Esophagus squamous epithelium (tissue), 5 donors: ENCODE measurements at places on chromosomes 2 and 18.
A peak's percentile ranks its signal among the peaks of the same experiment; 100 is the strongest.

GRCh38 chr18:7945882-7946281 lies 378.8 kb downstream of the PTPRM start:
- H3K27me3 ChIP-seq = no peaks in the 10 kb centered on the region
- no peaks in the 10 kb centered on the region for H3K4me1 ChIP-seq
- H3K27ac ChIP-seq = no peak overlapping the region
- no peak overlapping the region for H3K4me3 ChIP-seq
- no peaks in the 10 kb centered on the region for H3K36me3 ChIP-seq

DNA sequence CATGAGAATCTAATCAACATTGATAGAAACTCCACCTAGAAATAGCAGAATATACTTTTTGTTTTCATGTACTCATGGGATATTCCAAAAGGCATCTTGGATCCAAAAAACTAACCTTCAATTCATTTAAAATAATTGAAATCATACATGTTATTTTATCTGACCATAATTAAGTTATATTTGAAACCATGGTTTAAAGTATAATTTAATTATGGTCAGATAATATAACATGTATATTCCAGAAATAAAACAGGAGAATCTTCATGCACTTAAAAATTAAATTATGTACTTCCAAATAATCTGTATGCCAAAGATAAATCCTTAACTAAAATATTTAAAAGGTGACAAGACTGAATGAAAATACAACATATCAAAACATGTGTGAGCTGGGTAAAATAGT lies 651.3 kb upstream of the LINC00305 start:
- no peaks in the 10 kb centered on the region for H3K4me1 ChIP-seq
- H3K4me3 ChIP-seq = no peak overlapping the region
- DNase-seq = no peak
- no peaks in the 10 kb centered on the region for H3K27me3 ChIP-seq
- H3K27ac ChIP-seq = no peak overlapping the region

GRCh38 chr2:5706717-5707455 lies 14.7 kb downstream of the SOX11 start:
- H3K4me1 ChIP-seq = no peaks in the 10 kb centered on the region
- H3K36me3 ChIP-seq = no peaks in the 10 kb centered on the region
- H3K27me3 ChIP-seq = peaks cover 35% of the 10 kb centered on the region
- no peak overlapping the region for H3K27ac ChIP-seq
- DNase-seq = no peak
- no peak overlapping the region for H3K4me3 ChIP-seq

GRCh38 chr2:88059979-88060906 lies 4.7 kb upstream of the KRCC1 start:
- H3K27me3 ChIP-seq = no peaks in the 10 kb centered on the region
- H3K4me1 ChIP-seq = peaks cover 7% of the 10 kb centered on the region
- DNase-seq = no peak
- no peaks in the 10 kb centered on the region for H3K36me3 ChIP-seq
- H3K4me3 ChIP-seq = no peak overlapping the region

DNA sequence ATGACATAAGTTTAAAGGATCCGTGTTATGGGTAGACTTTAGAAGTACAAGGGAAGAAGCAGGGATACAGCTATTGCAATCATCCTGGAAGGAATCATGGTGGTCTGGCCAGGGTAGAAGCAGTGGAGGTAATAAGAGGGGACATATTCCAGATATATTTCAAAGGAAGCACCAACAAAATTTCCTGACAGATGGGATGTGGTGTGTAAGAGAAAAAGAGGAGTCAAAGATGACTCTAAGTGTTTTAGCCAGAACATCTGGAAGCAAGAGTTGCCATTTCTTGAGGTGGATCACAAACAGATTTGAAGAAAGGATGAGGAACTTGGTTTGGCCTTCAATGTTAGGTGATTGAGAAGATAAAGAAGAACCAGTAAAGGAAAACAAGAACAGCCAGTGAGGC lies 133.1 kb upstream of the CTAGE1 start:
- H3K27ac ChIP-seq = no peak overlapping the region
- no peaks in the 10 kb centered on the region for H3K27me3 ChIP-seq
- no peaks in the 10 kb centered on the region for H3K4me1 ChIP-seq
- no peak for DNase-seq
- no peak overlapping the region for H3K4me3 ChIP-seq

DNA sequence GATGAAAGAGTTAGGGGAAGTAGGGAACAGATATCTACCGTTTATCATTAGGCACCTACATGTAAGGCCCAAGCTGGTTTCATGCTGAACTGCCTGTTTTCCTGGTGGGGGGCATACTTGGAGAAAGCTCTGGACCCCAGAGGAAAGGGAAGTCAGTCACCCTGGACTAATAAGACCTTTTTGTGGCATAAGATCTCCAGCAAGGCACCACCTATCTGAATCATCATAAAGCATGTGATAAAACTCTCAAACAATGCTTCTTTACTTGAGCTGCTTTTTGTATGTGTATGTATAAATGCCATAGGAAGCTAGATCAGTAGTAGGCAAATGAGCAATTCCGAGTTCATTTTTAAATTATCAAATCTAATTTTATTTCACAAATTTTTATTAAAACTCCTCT lies 104.8 kb downstream of the TANC1 start:
- H3K4me1 ChIP-seq = peaks cover 90% of the 10 kb centered on the region
- no peak overlapping the region for H3K4me3 ChIP-seq
- H3K36me3 ChIP-seq = no peaks in the 10 kb centered on the region
- peak overlapping the region; percentile 64 for H3K27ac ChIP-seq
- DNase-seq = no peak

- no peaks in the 10 kb centered on the region for H3K4me1 ChIP-seq
- no peaks in the 10 kb centered on the region for H3K36me3 ChIP-seq
- DNase-seq = no peak
- H3K27ac ChIP-seq = no peak overlapping the region
- H3K27me3 ChIP-seq = no peaks in the 10 kb centered on the region
These were observed 195.1 kb upstream of the LRP1B start for GRCh38 chr2:142325870-142326269.

- H3K4me1 ChIP-seq = no peaks in the 10 kb centered on the region
- DNase-seq = no peak
- H3K27ac ChIP-seq = no peak overlapping the region
- H3K4me3 ChIP-seq = no peak overlapping the region
- H3K27me3 ChIP-seq = no peaks in the 10 kb centered on the region
These were observed 67.3 kb downstream of the SMIM21 start for GRCh38 chr18:75360215-75360614.

DNA sequence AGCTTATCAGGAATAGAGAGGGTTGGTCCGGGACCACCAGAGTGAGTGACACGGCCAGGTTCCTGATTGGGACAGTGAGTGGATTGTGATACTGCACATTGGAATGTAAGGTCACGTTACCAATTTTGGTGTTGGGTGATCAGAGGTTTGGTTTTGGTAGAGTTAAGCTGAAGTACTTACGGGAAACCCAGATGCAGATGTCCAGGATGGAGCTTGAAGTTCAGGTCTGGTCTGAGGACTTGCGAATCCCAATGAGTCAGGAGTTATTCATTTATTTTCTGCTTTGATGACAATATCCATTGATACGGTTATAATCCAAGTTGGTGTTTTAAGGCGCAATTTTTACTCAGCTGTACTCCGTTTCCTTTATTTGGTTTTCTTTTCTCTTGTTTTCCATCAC lies 273.6 kb downstream of the ALPK2 start:
- no peaks in the 10 kb centered on the region for H3K4me1 ChIP-seq
- no peak overlapping the region for H3K27ac ChIP-seq

GRCh38 chr2:237486334-237486818 lies 675 bp upstream of the MLPH start:
- DNase-seq = no peak
- peaks cover 69% of the 10 kb centered on the region for H3K4me1 ChIP-seq
- H3K27me3 ChIP-seq = no peaks in the 10 kb centered on the region
- peak overlapping the region; percentile 29 for H3K4me3 ChIP-seq
- H3K36me3 ChIP-seq = no peaks in the 10 kb centered on the region
- peak overlapping the region; percentile 2 for H3K27ac ChIP-seq

DNA sequence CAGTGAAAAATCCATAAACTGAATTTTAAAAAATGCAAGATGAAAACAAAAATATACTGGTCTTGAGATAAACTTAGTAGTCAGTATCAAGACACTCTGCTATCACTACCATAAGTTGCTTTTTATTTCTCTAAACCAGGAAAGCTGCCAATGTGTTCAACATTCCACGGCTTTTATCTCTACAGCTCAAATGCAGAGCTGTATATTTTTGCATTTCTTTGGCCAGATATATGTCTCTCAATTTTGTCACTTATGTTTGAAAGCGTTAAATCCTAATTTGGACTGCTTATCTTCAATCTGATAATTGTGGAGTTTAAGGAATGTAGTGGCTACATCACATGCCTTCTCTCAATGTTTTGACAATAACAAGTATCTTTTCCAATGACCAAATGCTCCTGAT lies 609.5 kb downstream of the EPHA4 start:
- no peak for DNase-seq
- no peaks in the 10 kb centered on the region for H3K27me3 ChIP-seq
- H3K36me3 ChIP-seq = no peaks in the 10 kb centered on the region
- no peak overlapping the region for H3K4me3 ChIP-seq

GRCh38 chr2:54332386-54332785 lies 76.4 kb upstream of the TSPYL6 start:
- no peaks in the 10 kb centered on the region for H3K36me3 ChIP-seq
- no peak overlapping the region for H3K27ac ChIP-seq

DNA sequence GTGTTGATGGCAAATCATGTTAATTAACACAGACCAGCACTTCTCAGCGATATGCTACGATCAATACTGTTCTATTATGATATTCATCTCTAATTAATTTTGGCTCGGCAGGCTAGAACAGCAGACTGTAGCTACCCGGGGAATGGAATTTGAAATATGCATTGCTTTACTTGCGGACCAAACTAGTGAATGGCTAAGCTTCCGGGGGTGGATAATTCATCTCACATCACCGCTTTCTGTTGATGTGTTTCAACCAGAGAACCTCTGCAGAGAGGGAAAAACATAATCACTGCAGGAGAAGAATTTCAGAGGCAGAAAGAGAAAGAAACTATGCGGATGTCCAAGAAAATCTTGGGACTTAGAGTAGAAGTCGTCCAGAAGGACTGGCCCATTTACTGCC lies 490.9 kb downstream of the STK39 start:
- H3K4me1 ChIP-seq = no peaks in the 10 kb centered on the region
- no peak overlapping the region for H3K4me3 ChIP-seq
- no peaks in the 10 kb centered on the region for H3K27me3 ChIP-seq

- H3K36me3 ChIP-seq = no peaks in the 10 kb centered on the region
- H3K27me3 ChIP-seq = no peaks in the 10 kb centered on the region
- no peak overlapping the region for H3K4me3 ChIP-seq
- no peaks in the 10 kb centered on the region for H3K4me1 ChIP-seq
These were observed 33.1 kb downstream of the ADRA2B start for GRCh38 chr2:96083064-96083939.

DNA sequence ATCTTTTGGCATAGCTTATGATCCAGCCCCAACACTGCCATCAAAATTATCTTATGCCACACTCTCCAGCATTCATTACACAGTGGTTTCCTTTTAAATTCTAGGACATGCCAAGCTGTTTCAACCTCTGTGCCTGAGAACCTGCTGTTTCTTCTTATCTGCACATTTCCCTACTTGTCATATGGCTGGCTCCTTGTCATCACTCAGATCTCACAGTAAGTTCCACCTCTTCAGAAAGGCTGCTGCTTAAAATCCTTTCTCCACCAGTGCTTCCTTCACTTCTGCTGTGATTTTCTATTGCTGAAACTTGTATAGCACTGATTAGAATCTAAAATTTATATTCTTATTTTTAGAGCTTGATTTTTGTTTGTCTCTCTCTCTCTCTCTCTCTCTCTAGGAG lies 43.4 kb downstream of the MC4R start:
- no peak overlapping the region for H3K27ac ChIP-seq

DNA sequence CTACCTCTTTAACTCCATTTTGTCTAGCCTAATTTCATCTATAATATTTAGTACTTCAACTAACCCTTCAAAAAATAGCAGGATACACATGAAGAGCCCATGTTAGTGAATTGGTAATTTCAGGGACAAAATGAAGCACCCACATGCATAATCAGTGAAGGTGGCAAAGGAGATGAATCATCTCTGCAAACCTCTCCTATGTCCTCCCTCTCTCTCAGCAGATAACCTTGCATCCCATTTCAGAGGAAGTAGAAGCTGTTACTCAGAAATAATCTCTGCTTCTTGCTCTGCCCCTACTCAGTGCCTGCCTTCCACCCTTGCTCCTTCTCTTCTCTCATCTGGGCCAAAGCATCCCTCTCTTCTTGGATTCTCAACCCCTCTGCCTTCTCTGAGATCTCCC lies 60.2 kb upstream of the CAVIN2 start:
- no peak for DNase-seq
- no peaks in the 10 kb centered on the region for H3K27me3 ChIP-seq
- H3K4me1 ChIP-seq = no peaks in the 10 kb centered on the region

GRCh38 chr2:66699416-66699792 lies 264.5 kb downstream of the MEIS1 start:
- H3K4me1 ChIP-seq = peaks cover 8% of the 10 kb centered on the region
- DNase-seq = no peak
- H3K27ac ChIP-seq = peak overlapping the region; percentile 76
- no peaks in the 10 kb centered on the region for H3K36me3 ChIP-seq

DNA sequence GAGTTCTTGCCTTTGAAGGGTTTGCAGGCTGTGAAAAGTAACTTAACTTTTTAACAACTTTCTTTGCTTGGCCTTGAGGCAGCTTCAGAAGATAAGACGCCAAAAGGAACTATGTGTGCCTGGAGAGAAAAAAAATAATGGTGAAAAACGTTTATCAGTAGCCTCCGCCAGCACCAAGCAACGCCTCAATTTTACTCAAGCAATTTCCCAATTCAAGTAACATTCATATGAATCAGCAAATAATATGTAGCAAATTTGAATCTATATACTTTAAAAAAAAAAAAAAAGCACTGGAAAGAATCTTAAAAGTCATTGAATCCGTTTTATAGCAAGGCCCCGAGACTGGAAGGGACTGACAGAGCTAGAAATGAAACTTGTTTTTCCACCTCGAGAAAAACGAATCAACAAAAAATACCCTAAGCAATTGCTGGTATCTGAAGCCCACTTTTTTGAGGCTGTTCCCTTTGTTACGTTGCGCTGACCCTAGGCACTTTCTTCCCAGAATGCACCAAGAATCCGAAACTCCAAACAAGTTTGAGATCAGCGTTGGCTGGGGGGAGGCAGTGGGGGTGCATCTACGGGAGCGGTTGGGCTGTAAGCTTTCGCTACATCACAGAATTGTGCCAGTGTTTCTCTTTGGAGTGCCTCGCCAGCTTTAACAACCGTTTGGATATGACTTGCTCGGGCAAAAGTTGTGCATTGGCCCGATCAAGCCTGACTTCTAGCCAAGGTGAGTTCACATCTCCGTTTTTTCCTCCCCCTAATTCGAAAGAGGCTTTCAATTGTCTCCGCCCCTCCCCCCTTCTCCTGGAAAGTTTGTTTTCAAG lies 2.7 kb upstream of the TGIF1 start:
- H3K4me3 ChIP-seq = peak overlapping the region; percentile 82
- no peaks in the 10 kb centered on the region for H3K36me3 ChIP-seq
- no peak for DNase-seq
- peak overlapping the region; percentile 99 for H3K27ac ChIP-seq
